HuH-7.5 (cell line): ENCODE measurements at places on chromosomes 13 and 19.

DNA sequence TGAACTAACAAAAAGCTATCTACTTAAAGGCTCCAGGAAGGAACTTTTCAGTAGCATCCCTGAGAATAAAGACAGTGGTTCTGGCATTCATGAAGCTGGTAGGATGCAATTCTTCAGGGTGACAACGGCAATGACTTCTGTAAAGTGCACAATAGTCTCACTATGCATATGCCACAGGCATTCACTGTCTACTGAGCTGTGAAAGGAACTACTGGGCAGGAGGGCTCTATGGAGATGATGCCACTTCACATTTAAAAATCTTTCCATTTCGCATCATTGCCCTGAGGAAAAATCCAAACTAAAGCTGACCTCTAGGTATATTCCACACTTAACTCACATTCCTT, 2020.6 kb upstream of the PCDH20 start:
- no peak for DNase-seq

DNA sequence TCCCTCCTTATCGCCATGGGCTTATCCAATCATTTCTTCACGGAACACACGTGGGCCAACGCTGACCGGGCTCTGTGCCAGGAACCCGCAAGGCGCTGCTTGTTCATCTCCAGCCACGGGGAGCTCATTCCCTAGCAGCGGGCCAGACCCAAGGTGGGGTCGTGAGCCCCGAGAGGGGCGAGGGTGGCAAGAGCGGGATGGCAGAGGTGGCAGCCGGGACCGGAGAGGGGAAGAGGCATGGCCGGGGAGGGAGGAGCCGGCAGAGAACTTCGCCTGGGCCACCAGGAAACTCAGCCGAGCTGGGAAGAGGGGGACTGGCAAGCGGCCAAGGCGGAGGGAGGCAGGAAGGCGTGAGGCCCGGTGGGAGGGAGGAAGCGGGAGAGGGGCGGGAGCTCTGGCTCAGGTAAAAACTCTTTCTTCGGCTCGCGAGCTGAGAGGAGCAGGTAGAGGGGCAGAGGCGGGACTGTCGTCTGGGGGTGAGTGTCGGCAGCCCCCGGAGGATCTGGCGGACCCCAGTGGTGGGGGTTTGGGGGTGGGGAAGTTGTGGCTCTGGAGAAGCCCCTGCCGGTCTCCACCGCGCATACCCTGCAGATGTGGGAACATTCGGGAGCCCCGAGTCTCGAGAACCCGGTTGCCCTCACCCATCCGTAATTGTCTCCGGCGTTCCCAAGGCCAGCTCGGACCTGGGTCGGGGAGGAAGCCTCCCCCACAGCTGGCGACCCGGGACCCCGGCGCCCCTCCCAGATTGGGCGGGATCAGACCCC, at the start of gene B3GNT3:
Gene B3GNT3, plus strand, starts transcription at position 408 of the 764 bp plus-strand sequence. CDS start 12,670 bp downstream, outside the sequence.
- no peak for DNase-seq

GRCh38 chr19:46962030-46962570, 57.5 kb upstream of the NPAS1 start:
- no peak for DNase-seq

- DNase-seq, result no peak
Measured at GRCh38 chr13:25468325-25469168, 96.8 kb downstream of the ATP8A2 start.

- DNase-seq, result no peak
Measured at GRCh38 chr19:19743176-19743575, 10.3 kb upstream of the ZNF14 start.

DNA sequence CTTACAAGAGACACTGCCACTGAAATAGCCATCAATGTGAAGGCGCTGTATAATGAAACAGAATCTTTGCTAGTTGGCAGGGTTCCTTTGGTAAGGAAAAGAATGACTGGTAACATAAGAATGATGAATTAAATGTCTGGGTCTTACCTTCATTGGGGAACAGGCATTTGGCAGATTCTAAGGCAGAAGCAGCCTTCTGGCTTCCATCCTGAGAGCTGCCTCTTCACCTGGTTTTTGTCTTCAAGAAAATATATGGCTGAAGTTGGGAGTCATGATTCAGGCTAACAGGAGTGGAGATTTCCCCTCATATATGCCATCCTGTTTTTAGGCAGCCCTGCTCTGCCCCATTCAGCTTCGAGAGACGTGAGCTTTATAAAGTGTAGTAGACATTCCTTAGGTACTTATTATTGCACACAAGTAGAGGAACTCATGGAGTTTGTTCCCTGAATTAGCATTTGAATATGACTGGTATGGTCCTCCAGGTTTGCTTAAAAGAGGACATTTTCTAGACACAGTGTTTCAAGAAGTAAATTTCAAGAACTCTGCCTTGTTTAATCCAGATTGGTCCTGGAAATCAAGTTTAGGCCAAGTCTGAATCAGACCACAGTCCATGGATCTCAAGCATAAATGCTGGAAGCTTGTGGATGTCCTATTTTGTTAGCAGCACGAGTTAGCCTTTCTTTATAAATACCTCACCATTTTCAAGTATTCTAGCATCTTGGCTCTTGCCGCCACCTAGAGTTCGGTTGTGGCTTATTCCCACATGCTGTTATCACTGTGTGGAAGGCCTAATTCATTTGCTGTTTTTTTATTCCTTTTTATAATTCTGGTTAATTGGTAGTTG, 56.2 kb upstream of the AKAP11 start:
- no peak for DNase-seq

GRCh38 chr19:33133438-33134031, 1.6 kb downstream of the WDR88 start:
- peak; percentile 71 for DNase-seq

- no peak for DNase-seq
Measured at GRCh38 chr19:29813642-29814041, 1.9 kb downstream of the CCNE1 start.

DNA sequence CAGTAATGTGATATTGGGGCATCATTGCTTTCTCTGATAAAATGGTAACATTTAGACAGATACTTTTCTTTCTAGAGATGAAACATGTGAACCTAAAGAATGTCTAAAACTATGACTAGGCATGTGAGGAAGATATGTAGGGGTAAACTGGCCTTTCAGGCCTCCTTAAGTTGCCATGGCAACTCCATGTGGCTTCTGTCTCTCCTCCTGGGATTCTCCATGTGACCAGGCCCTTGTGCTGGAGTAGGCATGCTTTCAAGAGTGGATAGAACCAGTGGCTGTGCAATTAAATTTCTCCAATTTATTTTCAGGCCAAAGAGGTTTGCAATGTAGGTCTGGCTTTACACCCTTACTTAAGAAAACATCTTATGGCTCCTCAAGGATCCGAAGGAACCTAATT, 130.8 kb downstream of the OLFM4 start:
- DNase-seq, result no peak

DNA sequence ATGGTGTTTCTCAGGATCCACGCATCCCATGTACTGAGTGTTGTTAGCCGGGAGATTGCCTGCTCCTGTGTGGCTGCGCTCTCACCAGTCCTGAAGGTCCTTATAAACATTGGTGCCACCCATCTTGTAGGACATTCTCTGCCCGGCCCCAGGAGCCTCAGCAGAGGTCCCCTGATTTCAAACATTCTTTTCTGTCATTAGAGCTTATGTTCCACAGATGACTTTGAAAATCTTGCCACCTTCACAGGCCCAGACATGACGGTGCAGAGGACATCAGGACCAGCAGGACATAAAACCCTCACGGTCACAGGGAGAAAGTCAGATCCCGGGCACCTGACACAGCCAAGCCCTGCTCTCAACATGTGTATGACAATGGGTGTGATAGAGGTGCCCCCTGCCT, 33.2 kb upstream of the PEPD start:
- no peak for DNase-seq

- peak; percentile 27 for DNase-seq
Measured at GRCh38 chr13:28753208-28753892, 34.6 kb upstream of the SLC46A3 start.

GRCh38 chr19:53808710-53809125, 15.4 kb downstream of the NLRP12 start:
- DNase-seq, result no peak

- DNase-seq, result no peak
Measured at GRCh38 chr13:49643035-49643646, 14.8 kb downstream of the ARL11 start.

- no peak for DNase-seq
Measured at GRCh38 chr19:46849610-46850009, 1.0 kb downstream of the AP2S1 start.

- no peak for DNase-seq
Measured at GRCh38 chr13:50451609-50452008, 391.9 kb downstream of the DLEU7 start.

DNA sequence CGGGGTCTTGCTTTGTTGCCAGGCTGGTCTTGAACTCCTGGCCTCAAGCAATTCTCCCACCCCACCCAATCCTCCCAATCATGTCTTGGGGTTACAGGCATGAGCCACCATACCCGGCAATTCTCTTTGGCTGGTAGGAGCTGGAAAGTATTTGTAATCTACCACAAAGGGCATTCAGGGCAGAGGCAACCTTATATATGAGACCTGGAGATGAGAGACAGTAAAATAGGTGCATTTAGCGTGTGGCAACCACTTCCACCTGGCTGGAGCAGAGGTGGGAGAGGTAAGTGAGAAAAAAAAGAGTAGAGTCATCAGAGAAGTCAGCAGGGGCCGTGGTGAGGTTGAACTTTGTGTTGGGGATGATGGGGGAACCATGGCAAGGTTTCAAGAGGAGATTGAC, 36.8 kb downstream of the VAV1 start:
- DNase-seq, result no peak

DNA sequence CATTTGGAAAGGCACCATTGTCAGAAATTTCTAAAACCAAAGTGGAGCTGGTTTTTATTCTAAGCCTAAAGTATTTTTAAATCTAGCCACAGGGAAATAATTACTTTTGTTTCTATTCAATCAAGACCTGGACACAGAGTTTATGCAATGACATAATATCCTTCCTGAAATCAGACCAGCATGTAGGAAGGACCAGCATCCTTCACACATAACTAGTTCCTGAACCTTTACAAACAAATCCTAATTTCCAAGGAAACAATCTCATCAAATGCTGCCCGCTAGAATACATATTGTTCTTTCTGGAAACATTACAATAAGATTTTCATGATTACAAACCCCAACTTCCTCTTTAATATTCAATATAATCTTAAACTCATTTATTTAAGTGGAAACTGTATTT, 1.5 kb downstream of the STARD13 start:
- no peak for DNase-seq

GRCh38 chr19:2846180-2846894, 5.1 kb downstream of the ZNF555 start:
- no peak for DNase-seq

DNA sequence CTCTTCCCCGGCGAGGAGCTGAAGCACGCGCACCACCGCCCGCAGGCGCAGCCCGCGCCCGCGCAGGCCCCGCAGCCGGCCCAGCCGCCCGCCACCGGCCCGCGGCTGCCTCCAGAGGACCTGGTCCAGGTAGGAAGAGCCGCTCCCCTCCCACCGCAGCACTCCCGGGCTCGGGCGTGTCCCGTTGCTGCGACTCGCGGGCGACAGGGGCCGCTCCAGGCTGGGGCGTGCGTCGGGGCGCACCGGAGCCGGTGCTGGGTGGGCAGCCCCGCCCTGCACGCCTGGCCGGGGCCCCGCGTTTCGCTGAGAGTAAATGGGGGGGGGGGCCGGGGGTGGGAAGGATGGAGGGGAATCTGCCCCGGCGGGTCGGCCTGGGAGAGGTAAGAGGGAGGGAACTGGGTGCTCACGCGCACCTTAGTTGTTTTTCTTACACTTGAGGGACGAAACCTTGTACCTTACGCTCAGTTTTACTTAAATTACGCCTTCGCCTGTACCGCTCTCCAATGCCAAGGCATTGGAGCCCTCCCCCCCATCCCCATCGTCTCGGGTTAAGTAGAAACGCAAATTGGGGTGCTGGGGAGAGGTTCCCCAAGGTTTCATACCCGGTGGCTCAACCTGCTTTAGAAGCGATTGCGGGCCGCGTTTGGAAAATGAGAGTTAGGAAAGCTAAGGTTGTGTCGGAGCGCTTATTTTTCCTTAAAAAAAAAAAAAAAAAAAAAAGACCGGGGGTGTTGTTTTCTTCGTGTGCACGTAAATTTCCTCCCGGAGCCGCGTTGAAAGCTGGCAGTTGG, 850 bp downstream of the KLF5 start:
- peak; percentile 56 for DNase-seq

DNA sequence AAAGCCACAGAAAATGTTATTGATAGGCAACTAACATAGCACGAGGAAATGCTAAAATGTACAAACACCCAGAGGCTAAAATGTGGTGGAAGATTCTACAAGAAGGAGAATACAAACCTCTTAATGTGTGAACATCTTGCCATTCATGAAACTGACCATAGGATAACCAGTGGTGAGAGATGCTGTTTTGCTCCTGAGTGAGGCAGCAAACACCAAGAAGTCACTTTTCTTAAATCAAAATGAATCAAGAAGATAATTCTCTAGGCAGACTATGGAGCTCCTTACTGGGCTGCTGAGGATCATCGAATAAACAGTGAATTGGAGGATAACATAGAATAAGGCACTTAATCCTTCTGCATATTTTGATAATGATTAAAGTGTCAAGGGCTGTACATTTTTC, 375.4 kb upstream of the SLITRK6 start:
- DNase-seq, result no peak

DNA sequence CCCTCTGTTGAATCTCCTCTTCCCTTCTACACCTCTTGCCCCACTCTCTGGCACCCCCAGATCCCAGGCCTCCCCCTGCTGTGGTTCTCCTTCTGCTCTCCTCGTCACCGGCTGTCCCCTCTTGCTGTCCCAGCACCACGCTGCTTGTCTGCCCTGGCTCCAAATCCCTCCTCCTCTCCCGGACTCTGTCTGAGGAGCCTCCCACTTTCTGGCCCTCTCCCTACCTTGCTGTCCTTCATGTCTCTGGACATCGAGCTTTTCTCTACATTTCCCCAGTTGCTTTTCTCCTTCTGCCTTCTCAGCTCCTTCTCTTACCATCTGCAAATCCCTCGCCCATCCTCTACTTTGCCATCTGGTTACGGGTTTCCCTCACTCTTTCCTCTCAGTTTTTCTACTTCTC, 1.2 kb downstream of the ZNF347 start:
- no peak for DNase-seq

GRCh38 chr13:98613591-98613990, 36.7 kb upstream of the STK24 start:
- DNase-seq, result no peak

DNA sequence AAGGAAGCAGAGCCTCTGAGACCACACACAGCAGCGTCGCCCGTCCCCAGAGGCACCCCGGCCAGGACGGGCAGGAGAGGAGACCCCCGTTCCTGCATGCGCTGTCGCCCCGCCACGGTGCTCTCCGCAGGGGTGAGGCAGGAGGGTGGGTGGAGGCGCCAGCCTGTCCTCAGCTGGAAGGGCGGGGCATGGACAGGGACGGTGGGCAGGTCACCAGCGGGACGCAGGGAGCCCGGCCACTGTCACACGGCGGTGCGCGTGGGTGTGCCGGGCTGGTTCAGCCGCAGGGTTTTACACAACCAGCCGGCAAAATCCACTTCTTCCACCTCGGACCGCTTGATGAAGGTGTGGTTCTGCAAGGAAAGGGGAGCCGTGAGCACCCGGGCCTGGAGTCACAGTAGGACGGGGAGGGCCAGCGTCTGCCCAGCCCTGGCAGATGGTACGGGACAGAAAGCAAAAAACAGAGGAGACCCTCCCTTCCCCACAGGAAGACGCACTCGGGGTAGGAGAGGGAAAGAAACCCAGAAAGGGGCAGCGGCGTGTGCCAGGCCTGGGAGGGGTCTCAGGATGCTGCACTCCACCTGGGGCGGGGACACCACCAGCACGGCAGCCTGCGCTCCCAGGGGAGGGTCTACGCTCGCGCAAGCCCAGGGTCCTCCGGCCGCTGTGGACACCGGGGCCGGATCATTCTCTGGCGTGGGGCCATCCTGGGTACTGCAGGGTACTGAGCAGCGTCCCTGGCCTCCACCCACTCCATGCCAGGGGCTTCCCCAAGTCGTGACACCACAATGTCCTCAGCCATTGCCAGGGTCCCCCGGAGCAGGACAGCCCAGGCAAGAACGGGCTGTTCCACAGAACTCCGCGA, 23.9 kb upstream of the ZBTB7A start:
- DNase-seq, result no peak

GRCh38 chr19:33346665-33347064, 26.8 kb upstream of the CEBPG start:
- no peak for DNase-seq
